ENCODE measurements at places on chromosomes 2 and 18.

- no peak for DNase-seq
Measured at GRCh38 chr2:8414946-8415879, 266.6 kb upstream of the ID2 start.

- DNase-seq, result no peak
Measured at GRCh38 chr2:158412206-158412605, 44.3 kb downstream of the CCDC148 start.

DNA sequence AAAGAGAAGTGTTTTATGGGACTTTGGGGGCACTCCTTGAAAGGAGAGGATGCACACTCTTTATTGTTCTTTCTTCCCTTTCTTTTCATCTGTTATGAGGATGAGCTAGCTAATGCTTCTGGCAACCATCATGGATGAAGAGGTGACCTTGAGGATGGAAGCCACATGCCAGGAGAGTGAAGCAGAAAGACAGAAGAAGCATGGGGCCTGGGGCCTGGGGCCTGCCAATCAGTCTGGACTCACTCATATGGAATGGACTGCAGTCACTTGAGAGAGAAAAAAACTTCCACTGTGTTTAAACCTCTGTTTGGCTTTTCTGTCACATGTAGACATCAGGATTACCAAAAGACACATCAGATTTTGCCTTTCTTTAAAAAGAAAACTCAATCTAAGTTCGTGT lies 35.8 kb upstream of the ZFP36L2 start:
- DNase-seq, result no peak

- DNase-seq, result no peak
Measured at GRCh38 chr2:112959109-112959812, 18.5 kb upstream of the IL36G start.

GRCh38 chr18:56321470-56321869 lies 316.9 kb downstream of the TXNL1 start:
- DNase-seq, result no peak

DNA sequence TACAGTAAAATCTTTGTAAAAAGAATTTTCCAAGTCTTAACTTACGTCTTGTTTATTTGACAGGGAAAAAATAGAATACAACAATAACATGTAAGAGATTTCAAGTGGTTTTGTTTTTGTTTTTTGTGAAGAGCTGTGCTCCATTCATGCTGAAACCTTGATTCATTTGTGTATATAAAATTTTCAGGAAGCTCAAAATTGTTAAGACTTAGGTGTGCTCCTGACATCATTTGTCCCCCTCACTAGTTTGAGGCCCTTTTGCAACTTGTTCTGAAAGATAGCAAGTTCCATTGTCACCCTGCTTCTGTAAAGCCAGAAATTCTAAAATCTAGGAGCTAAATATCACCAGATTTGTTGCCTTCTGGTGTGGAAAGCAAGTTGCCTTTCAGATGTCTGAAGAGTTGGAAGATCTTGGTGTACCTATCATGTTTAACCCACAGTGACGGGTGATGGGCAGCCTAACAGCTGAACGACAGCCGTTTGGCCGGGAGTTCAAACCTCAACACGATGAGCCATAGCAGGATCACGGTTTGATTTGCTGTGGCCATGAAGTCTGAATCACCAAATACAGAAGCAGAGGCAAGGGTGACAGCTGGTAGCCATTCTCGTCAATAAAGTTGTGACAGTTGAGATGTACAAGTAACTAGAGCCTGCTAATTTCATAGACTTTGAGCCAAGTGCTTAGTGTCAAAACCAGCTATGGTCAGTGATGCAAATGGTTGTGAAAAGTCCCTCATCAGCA lies 205.5 kb upstream of the SP5 start:
- no peak for DNase-seq

DNA sequence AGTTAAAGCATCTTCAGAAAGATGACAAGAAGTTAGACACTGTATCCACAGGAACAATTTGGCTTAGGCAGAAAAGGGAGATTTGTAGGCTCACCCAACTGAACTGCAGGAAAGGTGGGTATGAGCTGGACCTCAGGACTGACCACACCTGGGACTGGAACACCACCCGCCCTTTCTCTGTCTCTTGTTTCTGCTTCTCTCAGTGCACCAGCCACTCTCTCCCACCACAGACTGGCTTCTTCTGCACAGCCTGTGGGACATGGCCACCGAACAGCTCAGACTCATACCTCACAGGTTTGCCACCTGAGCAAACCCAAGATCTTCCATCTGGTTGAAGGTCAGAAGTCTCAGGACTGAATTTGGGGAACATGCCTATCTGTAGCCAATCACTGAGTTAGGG lies 14.2 kb upstream of the MALT1 start:
- DNase-seq, result no peak

- no peak for DNase-seq
Measured at GRCh38 chr18:22559414-22560274, 141.9 kb upstream of the CTAGE1 start.

GRCh38 chr18:56953428-56954198 lies 193.3 kb upstream of the BOD1L2 start:
- no peak for DNase-seq

- DNase-seq, result no peak
Measured at GRCh38 chr2:203891474-203891873, 23.9 kb downstream of the CTLA4 start.
